Left ventricle myocardium inferior (tissue), 1 donor: ENCODE measurements at places on chromosomes 13 and 19.

DNA sequence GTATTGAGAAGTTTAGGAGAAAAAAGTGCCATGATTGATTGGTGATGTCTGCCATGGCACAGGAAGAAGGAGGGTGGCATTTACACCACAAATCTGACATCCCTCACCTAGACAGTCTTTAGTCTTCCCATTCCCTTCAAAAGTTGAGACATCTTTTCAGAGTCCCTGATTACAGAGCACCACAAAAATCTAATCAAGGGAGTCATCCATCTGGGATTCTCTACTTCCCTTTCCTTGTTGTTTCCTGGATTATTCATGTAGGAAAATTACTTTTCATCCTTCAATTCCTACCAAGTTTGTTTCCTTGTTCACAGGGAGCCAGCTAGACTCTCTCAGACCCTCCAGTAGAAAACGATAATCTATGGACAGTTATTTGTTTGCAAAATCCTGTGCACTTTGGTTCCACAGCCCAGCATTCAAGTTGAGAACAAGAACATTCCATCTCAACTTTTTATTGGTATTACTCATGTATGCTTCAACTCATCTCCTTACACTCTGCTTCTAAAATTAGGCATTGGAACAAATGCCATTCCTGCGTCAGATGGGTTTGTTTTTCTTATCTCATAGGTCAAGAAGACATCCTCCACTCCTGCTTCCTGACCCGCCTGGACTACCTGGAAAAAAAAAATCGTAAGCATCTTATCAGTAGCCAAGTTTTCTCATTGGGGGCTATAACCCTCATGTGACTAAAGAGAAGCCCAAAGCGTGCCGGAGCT lies 259.9 kb downstream of the FOXO1 start:
- DNase-seq, result no peak

GRCh38 chr13:50494138-50494537 lies 349.4 kb downstream of the DLEU7 start:
- DNase-seq, result no peak

GRCh38 chr19:51903192-51903591 lies 1.6 kb downstream of the ZNF649 start:
- no peak for DNase-seq

GRCh38 chr13:99281811-99282263 lies 23.7 kb upstream of the GPR18 start:
- peak; percentile 62 for DNase-seq

- DNase-seq, result peak; percentile 65
Observed at GRCh38 chr13:33110713-33111413, 94.6 kb downstream of the KL start.

DNA sequence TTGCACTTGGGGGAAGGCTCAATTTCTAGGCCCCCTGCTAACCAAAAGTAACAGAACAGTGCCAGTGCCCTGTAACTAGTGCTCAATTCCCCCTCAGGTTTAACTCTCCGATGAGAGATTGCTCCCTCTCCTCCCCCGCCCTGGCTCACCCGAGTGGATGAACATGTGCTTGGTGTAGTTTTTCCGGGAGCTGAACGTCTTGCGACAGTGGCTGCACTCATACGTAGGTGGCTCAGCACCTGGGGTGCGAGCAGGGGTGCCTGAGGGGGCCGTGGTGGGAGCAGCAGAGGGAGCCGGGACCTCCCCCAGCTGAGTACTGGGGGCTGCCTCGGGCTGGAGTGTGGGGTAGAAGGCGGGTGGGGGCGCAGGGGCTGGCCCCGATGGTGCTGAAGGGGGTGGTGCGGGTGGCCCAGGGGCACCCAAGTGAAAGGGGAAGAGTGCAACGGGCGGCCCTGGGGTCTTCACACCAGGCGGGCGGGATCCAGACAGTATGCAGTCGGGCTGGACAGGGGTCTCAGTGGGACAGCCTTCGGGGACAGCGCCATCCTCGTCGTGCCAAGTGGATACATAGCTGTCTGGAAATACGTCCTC lies 3.3 kb downstream of the ZBTB45 start:
- no peak for DNase-seq

- no peak for DNase-seq
Observed at GRCh38 chr13:111559612-111560403, 239.4 kb downstream of the TEX29 start.

- peak; percentile 67 for DNase-seq
Observed at GRCh38 chr19:42108527-42109389, 23.5 kb downstream of the POU2F2 start.

DNA sequence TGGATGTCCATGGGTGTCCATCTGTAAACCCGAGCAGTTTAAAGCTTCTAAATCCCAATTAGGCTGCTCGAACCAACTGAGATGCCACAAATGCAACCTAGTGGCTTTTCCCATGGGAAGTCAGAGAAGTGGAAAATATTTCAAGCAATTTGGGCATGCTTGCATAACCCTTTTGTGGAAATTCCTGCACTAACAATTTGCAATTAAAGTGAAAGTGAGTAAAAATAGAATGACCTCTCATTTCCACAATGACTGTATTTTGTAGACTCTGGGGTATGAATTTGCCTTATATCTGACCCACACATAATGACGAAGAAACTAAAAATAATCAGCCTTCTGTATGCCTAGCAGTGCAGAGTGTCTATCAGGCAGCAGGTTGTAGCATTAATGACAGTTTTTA lies 91.8 kb upstream of the TSC22D1 start:
- DNase-seq, result no peak

- no peak for DNase-seq
Observed at GRCh38 chr13:35039012-35039411, 96.9 kb downstream of the NBEA start.

DNA sequence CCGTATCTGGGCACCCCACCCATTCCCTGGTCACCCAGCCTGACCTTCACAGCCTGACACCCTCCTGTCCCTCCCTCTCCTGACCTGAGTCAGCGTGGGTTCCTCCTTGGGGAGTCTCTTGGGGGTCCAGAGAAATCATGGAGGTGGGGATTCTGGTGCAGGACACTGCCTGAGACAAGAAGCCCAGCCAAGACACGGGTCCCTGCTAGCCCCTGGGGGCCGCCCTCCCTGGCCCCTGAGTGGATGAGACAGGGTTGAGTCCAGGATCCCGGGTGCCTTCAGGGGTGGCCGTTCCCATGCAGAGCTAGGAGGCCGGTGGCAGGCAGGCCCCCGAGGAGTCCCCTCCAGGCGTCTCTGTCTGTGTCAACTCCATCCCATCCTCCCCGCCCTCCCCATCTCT lies 1.6 kb downstream of the MAP2K7 start:
- no peak for DNase-seq

DNA sequence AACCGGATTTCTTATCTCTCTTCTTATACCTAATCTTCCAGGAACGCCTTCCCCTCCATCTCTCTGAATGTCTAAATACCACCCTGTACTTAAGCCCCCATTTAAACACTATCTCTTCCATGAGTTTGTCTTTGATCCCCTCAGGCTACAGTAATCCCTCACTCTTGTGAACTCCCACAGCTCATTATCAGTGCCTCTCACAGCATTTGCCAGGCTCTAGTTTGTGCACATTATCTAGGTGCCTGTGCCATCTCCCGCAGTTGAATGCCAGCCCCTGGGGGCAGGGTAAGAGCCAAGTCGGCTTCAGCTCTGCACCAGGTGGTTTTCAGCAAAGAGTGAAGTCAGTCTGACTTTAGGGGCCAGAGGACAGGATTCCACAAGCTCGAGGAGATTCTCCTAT lies 71.4 kb downstream of the FREM2 start:
- DNase-seq, result no peak

DNA sequence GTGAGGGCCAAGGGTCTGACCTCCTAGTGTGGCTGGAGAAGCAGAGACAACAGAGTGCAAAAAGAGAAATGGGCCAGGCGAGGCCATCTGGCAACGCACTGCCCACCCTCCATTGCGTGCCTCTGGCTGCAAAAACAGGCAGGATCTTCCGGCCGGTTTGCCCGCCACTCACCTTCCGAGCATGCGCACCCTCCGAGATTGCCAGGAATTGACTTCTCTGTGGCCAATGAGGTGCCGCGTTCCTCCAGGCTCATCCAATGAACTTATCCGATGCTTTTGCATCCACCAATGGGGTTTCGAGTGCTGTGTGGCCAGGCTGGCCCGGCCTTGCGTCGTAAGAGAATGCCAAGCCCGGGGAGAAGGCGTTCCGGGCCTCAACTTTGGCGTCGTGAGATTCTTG lies at the start of gene TEX101:
Gene TEX101, plus strand, starts transcription at position 337 of the 400 bp plus-strand sequence. CDS start 1,030 bp downstream, outside the sequence.
- DNase-seq, result no peak

DNA sequence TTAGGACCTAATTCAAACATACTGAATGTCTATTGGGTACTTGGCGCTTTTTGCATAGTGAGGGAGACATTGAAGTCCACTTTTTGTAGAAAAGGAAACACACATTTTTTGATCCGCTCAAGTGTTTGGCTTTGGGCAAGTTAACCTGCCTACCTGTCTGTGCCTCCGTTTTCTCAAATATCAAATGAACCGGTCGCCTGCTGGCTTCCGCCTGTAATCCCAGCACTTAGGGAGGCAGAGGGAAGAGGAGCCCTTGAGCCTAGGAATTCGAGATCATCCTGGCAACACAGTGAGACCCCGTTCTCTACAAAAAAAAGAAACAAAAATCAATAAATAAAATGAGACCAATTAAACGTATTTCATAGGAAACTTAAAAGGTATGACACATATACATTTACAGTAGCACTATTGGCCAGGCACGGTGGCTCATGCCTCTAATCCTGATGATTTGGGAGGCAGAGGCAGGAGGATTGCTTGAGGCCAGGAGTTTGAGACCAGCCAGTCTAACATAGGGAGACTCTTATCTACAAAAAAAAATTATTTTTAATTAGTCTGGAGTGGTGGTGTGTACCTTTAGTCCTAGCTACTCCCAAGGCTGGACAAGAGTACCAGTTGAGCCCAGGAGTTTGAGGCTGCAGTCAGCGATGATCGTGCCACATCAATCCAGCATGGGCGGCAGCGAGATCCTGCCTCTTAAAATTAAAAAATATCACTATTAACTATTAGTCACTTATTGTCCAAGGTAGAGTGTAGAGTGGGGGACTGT lies 1.3 kb downstream of the RAD23A start:
- DNase-seq, result no peak

GRCh38 chr19:45045671-45046353 lies 7.0 kb downstream of the CLASRP start:
- DNase-seq, result no peak

GRCh38 chr13:110593430-110594130 lies 21.8 kb upstream of the NAXD start:
- no peak for DNase-seq

DNA sequence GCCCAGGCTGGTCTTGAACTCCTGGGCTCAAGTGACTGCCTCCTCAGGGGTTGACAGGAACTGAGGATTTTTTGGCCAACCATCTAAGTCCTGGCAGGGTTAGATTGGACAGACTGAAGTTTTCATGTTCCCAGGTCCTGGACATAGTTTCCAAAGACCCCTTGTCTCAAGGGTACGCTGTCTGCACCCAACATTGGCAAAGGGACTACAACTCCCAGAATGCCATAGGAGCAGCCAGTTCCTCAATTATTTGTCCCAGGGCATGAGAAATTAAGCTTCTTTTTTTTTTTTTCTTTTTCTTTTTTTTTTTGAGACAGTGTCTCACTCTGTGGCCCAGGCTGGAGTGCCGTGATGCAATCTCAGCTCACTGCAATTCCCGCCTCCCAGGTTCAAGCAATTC lies 6.9 kb downstream of the GYS1 start:
- DNase-seq, result no peak
